ENCODE measurements at places on chromosomes 7 and 10. TPM values are rescaled to one million over a fixed set of nuclear protein-coding genes. Genes with fewer than 3 reads are reported as not detected.

ANKRD22 gene
- polyA plus RNA-seq: 0.15 TPM

CD36 gene
- 0.10 TPM for polyA plus RNA-seq

DNA sequence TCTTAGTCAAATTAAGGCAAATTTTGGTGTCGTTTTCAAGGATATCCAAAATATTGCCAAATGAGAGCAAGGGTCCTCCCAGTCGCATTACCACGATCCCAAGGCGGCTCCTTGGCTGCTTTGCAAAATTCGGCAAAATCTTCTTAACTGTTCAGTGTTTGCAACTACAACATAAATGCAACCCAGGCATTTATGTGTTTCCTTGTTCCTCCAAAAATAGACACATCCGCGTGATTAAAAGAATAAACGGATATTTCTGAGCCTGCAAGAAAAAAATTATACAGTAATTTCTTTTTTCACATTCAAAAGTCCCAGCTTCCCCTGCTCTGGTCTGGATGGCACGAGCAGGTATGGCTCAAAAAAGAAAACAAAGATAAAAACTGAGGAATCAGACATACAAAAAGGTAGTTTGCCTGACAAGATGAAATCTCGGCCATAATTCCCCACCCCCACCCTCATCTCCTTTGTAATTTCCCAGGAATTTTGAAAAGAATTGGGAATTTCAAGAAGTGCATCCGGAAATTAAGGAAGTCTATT, 6.0 kb downstream of the SKIDA1 start:
- DNase-seq: no peak

CPA1 gene
- 0.05 TPM for polyA plus RNA-seq

- no peak for DNase-seq
Observed at GRCh38 chr10:69650589-69651261, 20.7 kb downstream of the FAM241B start.

DNA sequence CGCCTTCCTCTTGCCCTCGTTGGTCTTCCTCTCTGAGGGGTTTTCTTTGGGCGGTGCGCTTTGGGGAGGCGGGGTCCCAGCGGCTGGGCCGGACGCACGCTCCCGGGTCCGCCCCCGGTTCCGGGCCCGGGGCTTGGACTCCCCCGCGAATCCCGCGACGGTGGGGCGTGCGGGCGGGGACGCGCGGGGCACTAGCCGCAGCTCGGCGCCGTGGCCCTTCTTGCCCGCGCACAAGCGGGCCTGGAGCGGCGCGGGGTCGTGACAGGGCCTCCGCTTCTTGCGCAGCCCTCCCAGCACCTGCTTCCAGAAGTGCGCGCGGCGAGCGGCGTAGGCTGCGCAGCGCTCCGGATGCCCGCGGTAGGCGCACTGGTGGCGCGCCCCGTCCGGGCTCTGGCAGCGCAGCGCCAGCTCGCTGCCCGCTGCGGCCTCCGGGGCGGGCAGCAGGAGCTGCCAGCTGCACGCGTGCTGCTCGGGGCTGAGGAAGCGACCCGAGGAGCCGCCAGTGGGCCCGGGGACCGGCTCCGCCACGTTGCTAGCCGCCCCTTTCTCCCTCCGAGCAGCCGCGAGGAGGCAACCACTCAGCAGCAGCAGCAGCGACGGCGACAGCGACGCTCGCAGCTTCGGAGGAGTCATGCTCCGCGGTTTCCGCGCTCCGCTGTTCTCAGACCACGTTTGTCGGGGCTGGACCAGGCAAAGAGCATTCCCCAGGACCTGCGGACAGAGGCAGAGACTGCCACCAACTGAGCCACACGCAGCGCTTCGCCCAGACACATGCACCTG, 759 bp downstream of the FGFBP3 start:
- peak; percentile 88 for DNase-seq

DNA sequence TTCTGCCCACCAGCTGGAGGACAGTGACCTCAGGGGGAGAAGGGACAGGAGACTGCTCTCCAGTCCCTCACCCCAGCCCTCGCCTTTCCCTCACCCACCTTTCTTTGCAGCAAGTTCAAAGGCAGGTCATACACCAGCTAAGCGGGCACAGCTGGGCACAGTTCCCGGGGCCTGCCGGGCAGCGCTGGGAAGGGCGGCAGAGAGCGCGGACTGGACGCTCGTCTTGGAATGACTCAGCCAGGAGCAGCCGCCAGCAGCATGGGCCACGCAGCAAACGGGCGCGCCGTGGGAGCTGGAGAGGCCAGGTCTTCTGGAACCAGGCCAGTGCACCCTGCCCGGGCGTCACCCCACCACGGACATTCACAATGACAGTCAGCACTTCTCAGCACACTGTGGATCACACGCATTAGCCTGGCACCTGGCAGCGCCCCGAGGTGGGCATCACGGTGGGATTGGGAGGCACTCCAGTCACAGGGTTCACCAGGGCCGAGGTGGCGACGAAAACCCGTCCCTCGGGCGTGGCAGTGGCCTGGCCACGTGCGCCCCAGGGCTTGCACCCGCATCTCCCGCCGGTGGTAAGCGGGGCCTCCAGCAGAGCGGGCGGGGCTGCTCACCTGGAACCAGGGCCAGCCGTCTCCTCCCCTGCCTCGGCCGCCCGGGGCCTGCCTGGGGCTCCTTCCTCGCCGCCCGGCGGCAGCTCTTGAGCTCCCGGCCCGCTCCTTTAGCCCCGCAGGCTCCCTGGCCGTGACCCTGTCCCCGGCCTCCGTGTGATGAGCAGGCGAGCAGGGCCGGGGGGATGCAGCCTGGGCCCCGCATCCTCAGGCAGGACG, 29.0 kb upstream of the WDFY4 start:
- peak; percentile 71 for DNase-seq

- no peak for DNase-seq
Observed at GRCh38 chr10:30436671-30437030, 2.7 kb downstream of the MAP3K8 start.

DNA sequence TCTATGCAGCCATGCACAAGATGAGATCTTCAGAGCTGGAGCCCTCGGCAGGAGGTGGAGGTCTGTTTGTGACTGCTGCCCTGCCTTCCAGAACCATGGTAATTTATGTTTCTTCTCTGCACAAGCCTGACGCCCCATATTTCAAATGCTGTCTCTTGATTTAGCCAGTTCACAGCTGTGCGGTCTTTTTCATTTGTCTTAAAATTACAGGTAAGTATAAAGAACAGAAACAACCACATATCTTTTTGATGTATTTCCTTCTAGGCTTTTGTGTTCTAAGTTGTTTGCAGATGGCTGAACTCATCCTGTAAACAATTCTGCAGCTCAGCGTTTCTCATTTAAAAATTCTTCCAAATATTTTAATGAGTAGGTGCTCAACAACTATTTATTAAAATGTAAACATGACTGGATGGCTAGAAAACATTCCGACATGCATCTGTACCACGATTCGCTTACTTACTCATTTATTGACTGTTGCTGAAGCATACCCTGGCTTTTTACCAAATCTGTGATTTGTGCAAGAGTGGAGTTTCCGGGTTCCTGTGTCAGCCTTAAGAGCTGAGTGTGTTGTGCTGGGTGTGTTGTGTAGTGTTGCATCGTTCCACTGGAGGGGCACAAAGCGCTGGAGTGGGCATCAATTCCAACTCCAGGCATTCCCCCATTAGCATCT, 58.9 kb downstream of the PIP4K2A start:
- DNase-seq: no peak

ARHGEF35 gene
- 0.02 TPM for polyA plus RNA-seq

SPDYE16 gene
- polyA plus RNA-seq: 0.10 TPM

- DNase-seq: no peak
Observed at GRCh38 chr10:17648243-17649035, 4.5 kb downstream of the STAM start.

Measured in SK-N-SH (cell line).